ENCODE measurements at places on chromosomes 13 and 19. TPM values are rescaled to one million over a fixed set of nuclear protein-coding genes. Genes with fewer than 3 reads are reported as not detected.

The PPP6R1 gene
- 46.8 TPM for total RNA-seq

- DNase-seq, result no peak
Measured at GRCh38 chr19:47658431-47659348, 49.8 kb downstream of the BICRA start.

DNA sequence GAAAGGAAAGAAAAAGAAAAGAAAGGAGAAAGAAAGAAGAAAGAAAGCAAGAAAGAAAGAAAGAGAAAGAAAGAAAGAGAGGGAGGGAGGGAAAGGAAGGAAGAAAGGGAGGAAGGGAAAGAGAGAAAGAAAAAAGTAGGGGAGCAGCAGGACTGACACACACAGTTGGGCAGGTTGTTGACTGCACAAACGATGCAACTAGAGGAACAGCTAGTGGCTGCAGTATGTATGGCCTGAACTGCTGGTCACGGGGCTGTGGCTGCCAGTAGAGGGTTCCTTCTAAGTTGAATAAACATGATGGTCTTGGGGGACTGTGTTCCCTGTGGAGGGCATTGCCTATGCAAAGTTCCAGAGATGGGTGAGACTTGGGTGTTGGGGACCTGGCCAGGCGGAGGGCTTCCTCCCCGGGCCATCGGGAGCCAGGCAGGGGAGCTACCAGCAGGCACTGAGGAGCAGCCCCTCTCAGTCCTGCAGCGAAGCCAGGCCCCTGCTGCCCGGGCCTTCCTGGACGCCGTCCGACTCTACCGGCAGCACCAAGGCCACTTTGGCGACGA, 16.7 kb upstream of the COLGALT1 start:
- DNase-seq, result no peak

DNA sequence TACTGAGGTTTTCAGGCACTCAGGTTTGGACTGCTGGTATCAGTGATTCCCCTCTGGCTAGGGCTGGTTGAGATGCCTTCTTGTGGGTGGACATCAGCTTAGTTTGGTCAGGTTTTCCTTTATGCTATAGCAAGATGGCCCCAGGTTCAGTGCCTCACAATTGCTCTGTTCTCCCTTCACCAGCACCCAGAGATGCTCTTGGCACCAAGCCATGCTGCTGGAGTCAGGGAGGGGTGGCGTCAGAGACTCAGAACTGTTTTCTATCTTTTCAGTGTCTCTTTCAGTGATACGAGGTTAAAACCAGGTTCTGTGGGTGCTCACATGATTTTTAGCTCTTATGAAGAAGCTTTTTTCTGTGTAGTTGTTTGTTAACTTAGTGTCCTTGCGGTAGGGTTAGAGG, 96.9 kb downstream of the NBEA start:
- no peak for DNase-seq

DNA sequence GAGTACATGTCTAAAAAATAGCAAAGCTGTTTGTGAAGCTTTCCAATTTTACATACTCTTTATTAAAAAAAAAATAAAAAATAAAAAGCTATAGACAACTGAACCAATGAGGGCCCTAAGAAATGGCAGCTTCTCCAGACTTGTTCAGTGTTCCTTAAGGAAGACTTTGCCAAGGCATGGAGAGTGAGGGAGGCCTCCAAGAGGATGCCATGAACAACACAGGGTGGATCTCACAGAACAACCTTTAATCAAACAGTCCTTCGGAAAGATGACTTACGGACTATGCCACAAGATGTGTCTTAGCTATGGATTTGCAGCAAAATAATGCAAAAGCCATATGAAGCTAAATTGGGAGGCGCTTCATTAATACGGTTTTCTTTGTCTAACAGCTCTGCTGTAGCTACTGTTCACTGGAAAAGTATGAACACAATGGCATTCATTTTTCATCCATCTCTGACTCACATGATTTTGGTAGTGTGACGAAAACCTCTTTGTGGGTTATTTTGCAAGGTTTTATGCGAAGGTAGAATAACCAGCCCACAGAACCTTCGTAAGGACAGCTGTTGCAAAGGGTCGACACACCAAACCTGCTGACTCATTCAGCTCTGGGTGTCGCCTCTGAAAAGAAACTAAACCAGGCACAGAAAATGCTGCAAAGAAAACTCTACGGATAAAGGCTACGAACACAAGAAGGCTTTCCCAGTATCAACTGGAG, 27.7 kb downstream of the EFNB2 start:
- DNase-seq, result no peak

DNA sequence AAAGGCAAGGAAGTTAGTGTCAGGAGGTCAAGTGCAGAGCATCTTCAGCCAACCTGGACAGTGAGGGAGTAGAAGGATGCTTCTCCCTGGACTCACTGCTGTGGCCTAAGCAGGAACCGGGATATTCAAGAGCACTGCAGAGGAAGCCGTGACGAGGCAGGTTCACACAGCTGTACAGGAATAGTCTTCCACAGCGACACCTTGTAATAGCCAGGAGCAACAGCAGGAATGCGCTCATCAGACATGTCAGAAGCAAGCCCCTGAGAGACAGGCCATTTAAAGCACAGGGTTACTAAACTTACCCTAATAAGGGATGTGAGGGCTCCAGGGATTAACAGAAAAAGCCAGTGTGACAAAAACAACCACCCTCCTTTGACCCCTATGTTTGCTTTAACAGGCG, 3.5 kb upstream of the MED26 start:
- no peak for DNase-seq

The FGF14 gene
- 1.4 TPM for total RNA-seq

Data from sigmoid colon (tissue), 7 donors.